ENCODE measurements at places on chromosomes 4 and X.

DNA sequence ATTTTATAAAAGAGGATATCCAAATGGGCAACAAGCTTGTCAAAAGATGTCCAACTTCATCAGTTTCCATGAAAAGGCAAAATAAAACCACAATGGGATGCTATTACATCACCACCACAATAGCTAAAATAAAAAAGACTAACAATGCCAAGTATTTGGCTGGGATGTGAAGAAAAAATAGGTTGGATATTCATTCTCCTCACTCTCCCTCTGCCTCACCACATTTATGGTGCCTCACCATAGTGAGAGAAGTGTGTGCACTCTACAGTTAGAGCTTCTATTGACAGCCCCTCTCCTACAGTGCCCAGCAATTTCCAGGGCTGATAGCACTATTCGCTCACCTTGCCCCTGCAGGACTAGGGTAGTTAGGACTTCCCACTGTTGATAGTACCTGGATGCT, 25.5 kb downstream of the VEGFC start:
- DNase-seq: no peak

DNA sequence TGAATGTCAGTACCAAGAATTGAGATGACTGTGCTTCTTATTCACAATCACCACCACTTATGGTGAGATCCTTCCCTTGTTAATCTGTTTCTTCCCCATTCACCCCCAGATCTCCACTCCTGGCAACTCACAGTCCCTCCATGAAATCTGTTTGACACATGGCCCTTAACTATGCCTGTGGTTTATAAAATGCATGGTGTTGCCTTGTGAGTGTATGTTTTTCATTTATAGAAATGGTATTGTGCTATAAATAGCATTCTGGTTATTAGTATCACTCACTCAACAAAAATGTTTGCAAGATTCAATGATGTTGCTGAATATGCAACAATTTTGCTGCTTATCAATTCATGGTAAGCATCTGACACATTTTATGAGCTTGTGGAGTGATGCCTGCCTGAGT, 131.0 kb downstream of the PRKX start:
- DNase-seq: no peak

DNA sequence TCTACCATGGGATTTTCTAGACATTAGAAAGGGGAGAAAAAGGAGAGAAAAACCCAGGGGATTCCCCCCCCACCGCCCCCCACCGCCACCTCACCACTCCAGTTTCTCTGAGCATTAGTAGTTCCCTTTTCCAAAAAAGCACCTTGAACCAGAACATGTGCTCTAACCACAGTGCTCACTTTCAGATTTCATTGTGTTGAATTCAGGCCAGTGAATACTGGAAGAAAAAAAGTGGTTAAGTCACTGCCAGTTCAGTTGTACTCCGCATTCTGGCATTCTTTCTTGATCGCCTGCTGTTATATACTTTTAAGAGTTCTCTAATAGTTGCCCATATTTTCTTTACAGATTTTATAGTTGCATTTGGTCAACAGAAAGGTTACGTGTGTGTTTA, 40.9 kb downstream of the JADE3 start:
- no peak for DNase-seq

DNA sequence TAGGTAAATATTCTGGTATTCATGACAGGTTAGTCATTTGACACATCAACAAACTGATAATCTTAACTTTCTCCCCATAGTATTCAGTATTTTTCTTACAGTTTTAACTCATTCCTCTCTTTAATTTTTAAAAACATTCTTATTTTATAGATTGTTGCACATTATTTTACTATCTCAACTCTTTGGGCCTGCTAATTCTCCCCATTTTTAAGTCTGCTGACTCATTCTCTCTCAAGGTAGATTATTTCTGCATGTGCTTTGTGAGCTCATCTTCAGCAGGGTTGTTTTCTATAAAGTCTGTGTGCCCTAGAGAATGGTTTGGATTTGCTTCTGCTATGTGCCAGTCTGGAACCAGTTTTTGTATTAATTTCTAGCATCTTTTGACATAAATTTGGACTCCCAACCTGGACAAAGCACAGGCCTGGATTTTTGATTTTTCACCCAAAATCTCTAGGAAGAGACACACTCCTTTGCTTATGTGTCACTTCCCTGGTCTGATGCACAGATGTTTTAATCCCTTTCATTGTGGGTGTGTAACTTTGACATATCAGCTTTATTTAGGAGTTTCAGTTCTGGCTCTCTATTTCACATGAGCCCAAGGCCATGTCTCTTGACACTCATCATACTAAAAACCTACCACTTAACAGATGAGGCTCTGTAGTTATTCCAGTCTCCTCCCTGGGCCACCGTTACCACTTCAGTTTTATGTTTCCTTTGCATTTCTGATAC, 194.3 kb upstream of the PGRMC2 start:
- DNase-seq: no peak

- DNase-seq: no peak
These were observed 23.6 kb upstream of the SMPX start for GRCh38 chrX:21781525-21781924.

DNA sequence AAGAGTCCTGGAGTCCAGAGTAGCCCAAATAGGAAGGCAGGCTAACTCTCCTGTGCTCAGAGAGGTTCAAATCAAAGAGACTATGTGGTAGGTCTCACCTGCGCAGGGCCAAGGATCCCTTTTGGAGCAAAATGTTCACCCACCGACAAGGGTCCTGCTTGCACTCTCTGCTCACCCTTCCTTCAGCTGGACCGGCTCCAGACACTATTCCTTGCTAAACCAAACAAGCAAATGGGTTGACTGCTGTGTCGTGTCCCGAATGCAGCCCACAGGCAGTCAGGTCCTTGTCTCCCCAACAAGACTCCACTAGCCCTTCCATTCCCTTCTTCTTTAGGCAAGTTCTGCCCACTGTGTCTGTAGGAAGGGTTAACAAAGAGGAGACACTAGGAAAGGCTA, 760 bp downstream of the TRMT2B start:
- DNase-seq: no peak

GRCh38 chrX:108732630-108733321, 3.6 kb downstream of the IRS4 start:
- no peak for DNase-seq

GRCh38 chrX:7330971-7331746, 183.2 kb upstream of the PUDP start:
- DNase-seq: no peak

GRCh38 chrX:27860337-27860736, 52.5 kb downstream of the MAGEB10 start:
- DNase-seq: no peak

GRCh38 chr4:183180096-183180495, 81.0 kb downstream of the WWC2 start:
- DNase-seq: no peak

- no peak for DNase-seq
These were observed 317.5 kb downstream of the RAPGEF2 start for GRCh38 chr4:159420162-159421057.

GRCh38 chr4:20617678-20618396, 82.4 kb upstream of the PACRGL start:
- DNase-seq: no peak

DNA sequence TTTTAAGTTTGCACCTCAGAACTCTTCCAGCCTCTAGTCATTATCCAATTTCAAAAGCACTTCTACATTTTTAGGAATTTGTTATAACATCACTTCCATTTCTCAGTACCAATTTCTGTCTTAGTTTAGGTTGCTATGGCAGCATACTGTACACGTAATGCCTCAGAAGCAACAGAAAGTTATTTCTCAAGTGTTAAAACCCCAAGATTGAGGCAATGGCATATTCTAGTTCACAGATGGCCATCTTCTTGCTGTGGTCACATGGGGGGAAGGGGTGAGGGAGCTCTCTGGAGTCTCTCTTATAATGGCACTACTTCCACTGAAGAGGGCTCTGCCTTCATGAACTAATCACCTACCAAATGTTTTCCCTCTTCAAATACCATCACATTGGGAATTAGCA, 220.3 kb upstream of the CTSO start:
- no peak for DNase-seq

DNA sequence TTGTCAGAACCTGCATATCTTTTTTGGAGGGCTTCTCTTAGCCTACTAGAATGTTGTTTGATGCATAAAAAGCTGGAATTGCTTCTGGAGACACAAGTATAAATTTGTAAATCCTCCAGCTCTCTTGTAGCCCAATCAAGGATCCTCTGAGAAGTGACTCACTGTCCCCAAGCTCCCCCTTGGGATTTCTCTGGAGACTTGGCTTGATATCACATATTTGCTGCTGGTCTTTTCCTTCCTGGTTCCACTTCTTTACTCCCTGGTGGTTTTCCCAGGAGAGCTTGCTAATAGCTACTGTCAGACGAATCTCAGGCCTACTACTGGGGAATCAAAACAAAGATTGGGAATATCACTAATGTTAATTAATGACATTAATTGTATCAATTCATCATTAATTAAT, 173.1 kb downstream of the STK32B start:
- no peak for DNase-seq

DNA sequence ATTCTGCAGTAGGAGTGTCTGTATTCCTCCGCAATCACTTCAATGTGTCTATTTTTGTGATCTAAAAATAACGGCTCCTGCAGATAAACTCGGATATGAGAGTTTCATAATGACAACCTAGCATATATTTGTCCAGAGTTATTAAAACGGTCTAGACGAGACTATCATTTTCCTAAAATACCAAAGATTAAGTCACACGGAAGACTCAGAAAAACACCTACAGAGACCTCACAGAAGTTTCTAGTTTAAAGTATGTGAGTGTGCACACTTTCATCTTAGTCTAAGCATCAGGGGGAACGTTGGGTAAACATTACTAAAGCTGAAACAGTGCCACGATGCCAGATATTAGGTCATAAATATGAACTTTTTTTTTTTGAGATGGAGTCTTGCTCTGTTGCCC, 156.9 kb downstream of the AFAP1 start:
- no peak for DNase-seq

DNA sequence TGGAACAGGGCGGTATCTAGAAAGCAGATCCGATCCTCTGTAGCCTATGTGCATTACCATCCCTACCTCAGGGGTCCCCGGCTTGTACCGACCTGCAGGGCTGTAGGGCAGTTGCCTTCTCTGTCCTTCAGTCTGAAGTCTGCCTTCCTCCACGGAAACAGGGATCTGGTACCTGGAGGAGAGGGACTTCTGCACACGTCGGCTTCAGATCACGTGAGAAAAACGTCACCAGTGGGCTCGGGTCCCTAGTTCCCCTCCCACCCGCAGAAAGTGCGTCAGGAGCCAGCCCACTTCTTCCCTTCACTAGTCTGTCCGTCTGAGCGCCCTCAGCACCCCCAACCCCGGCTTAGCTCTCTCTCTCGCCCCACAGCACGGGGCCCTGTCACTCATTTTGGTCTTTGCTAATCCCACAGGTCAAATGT, at the start of gene TCEAL5:
Gene TCEAL5, minus strand, starts transcription at position 170 of the 422 bp plus-strand sequence. CDS start 2,187 bp downstream, outside the sequence.
- DNase-seq: no peak

DNA sequence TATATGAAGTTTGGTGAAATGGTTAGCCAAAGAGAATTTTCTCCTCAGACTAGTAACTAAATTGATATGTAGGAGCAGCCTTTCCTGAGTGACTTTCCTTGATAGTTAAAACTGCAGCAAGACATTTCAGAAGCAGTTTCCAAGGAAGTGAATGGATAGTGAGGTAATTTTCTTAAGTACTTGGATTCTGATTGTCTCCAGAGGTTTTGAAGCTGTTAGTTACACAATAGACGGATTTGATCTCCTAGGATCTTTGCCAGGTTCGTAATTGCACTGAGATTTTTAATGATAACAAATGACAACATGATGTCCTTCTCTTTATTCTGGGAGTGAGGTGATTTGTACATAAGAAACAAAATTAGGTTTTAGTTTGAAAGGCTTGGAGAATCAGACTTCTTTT, 29.2 kb downstream of the PRRG1 start:
- DNase-seq: no peak

DNA sequence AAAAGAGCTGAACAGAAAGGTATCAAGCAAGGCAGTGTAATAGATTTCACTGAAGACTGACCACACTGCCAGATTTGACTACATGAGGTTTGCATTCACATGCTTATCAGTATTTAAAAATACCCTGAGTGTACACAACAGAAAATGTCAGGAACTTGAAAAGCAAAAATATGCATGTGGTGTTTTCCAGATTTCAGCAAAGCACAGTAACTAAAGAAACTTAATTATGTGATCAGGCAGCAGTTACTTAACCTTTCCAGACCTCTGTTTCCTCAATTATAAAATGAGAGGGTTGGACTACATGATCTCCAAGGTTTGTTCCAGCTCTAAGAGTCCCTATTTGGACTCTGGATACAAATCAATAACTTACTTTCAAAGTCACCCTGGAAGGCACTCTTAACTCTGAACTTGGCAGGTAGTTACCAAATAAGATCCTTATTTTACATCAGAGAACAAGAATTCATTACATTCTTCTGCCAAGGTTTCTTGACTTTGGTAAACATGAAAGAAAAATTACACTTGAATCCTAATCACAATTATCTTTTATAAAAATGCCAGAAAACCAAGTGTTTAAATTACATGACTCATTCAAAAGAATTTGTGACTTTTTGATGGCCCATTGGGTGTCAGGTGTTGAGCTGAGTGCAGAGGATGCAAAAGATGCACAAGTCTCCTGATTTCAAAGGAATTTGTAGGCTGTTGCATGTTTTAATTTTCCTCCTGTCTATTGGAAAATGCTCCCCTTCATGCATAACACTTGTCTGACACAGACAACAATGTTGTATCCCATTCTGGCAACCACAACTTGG, 241.6 kb downstream of the MGST2 start:
- DNase-seq: no peak

DNA sequence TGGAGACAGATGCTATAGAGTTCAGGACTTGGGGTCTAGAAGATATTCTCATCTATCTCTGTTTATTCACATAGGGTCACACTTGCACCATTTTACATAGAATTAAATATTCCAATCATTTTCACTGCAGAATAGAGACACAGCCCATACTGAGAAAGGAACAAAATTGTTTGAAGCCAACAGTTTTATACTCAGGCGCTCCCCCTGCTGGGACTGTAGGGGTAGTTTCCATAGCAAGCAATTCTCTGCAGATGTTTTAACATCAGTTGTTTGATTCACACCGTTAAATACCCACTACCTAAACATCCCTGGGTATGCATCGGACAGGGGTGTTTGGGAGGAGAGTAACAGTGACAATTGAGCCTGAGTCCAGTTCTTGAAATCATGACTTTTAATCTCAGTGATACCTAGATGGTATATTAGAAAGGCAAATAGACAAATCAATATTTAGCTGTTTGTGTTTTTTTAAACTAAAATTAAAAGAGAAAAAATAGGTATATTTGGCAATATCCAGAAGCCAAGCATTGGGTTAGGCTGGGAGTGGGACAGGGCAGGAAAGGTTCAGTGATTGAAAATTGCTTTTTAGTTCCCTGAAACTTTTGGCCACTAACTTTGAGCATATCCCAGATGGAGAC, 33.8 kb downstream of the LONRF3 start:
- no peak for DNase-seq

GRCh38 chrX:130771230-130771629, 131.8 kb downstream of the ENOX2 start:
- no peak for DNase-seq
